ENCODE measurements at places on chromosomes 5 and 9.

DNA sequence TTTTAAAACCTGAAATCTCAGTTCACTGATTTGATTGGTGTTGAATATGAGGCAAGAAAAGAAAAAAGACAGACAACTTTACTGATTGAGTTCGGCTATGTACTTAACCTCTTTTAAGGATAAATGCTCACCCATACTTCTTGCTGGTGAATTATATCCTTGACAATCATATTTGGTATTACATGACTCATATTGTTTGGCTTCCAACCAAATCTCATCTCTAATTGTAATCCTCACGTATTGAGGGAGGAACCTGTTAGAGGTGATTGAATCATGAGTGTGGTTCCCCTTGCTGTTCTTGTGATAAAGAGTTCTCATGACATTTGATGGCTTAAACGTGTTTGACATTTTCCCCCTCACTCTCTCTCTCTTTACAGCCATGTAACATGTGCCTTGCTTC, 255.6 kb upstream of the IZUMO3 start:
- no peak for DNase-seq

GRCh38 chr5:148397968-148398595, 14.3 kb downstream of the FBXO38 start:
- no peak for DNase-seq

- DNase-seq: no peak
These were observed 1075.4 kb upstream of the C9orf72 start for GRCh38 chr9:28648723-28649122.

- DNase-seq: no peak
These were observed 125.1 kb downstream of the GDNF start for GRCh38 chr5:37714756-37715155.

Data from Ammon's horn (tissue), 1 donor.